Left forelimb (tissue), 1 donor: ENCODE measurements at places on chromosomes 5 and 9.
A peak's percentile ranks its signal among the peaks of the same experiment; 100 is the strongest.

DNA sequence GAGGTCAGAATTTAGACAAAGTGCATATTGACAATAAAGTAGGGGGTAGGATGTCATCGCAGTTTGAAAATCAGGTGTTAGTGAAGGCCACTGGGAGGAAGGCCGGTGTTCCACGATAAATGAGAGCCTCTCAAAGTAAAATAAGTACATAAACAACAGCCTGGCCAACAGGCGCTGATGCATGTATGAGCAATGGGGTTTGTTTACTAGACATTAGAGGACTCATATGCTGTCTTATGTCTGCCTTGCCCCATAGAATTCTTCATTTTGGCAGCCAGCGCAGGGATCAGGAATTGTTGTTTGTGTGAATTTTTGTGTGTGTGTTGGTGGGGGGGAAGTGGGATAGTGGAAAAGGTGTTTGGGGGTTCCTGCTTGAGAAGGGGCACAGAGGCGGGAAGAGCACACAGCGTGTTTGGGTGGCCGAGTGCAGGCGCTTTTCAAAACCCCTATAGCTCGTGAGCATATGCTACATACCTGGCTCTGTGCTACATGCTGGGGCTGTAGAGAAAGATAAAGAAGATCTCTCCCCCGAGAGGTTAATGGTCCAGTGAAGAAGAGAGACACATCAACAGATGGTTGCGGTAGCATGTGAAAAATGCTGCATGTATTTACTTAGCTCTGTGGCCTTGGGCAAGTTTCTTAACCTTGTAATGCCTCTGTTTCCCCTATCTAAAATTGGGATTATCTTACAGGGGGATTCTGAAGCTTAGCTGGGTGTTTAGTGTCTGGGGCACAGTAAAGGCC is 11.5 kb downstream of the SNX30 start:
- no peak for DNase-seq

GRCh38 chr9:102551346-102551745 is 443.8 kb upstream of the CYLC2 start:
- no peak for DNase-seq

- no peak for DNase-seq
Measured at GRCh38 chr9:107895501-107896001, 406.0 kb upstream of the KLF4 start.

DNA sequence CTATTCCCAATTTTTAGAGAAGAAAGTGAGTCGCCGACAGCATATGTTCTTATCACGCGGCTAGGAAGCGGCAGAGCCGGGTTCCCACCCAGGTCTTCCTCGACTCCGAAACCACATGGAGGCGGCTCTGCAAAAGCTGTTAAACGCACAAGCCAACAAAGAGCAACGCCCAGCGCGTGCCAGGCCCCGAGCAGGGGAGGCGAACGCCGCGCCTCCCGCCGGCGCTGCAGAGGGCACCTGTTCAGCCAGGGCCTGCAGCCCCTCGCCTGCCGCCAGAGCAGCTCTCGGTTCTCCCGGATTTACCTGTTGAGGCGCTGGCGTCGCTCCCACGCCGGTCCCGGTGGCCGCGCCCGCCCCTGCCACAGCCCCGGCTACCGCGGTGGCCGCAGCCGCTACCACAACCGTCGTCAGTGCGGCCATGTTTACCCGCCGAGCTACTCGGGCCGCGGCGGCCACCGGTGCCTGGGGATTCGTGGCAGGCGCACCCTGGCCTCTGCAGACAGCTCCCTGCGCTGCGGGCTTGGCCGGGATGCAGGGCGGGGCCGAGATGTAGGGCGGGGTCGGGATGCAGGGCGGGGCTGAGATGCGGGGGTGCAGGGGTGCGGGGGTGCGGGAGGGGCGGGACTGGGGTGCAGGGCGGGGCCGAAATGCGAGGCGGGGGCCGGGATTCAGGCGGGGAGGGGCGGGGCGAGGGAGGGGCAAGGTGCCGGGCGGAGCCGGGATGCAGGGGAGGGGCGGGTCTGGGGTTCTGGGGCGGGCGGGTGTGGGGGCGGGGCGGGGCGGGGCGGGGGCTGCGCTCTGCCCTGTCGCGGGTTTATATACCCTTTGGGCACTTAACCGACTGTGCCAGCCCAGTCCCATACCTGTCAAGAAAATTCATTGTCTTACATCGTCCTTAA is at the start of gene CCDC112:
Gene CCDC112 (minus strand): TSS at position 531 of the 899 bp plus-strand sequence. CDS start 111 bp downstream, at position 420.
- peak; percentile 75 for DNase-seq

GRCh38 chr5:6291961-6292360 is 86.4 kb downstream of the MED10 start:
- no peak for DNase-seq

GRCh38 chr5:158178535-158178934 is 319.6 kb upstream of the CLINT1 start:
- no peak for DNase-seq

DNA sequence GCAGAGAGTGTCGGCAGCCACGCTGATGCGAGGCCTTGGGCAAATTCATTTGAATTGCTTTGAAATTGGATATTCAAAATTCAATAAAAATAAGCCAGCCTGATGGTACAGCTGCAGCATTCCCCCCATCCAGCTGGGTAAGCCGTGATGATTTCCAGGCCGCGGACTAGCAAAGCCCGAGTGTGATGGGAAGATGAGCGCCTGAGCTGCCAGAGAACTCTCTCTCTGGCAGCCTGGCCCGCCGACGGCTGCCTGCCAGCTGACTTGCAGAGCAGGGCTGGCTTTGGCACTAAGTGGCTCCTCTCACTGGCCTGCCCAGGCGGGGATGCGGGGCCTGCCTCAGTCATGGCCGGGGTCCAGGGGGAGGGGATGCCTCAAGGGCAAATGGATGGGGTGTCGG is 268.3 kb upstream of the WWC1 start:
- DNase-seq: peak; percentile 78
